ENCODE measurements at places on chromosomes 2 and 18.

DNA sequence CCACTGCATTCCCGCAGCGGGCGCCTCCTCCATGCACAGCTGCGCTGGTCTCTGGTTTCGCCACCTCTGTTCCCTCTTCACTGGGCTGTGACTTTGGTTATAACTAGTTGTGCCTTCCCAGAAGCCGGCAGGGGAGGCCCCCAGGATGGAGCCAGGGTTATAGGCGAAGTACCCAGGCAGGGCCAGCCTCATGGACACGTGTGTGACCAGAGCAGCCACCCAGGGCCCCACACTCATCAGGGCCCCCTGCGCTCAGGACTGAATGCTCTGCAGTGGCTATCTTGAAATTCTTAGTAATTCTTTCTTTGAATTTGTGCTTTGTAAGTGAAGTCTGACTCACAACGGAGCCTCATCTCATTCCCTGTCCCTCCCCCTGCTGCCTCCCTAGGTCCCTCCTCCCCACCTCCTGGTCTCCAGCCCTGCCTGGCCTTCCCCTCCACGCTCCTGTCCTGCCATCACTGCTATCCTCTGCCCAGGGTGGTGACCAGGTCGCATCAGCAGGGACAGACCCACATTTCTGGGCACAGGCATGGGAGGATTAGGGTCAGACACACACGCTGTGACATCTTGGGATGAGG lies 38.1 kb upstream of the LBH start:
- no peak for DNase-seq

DNA sequence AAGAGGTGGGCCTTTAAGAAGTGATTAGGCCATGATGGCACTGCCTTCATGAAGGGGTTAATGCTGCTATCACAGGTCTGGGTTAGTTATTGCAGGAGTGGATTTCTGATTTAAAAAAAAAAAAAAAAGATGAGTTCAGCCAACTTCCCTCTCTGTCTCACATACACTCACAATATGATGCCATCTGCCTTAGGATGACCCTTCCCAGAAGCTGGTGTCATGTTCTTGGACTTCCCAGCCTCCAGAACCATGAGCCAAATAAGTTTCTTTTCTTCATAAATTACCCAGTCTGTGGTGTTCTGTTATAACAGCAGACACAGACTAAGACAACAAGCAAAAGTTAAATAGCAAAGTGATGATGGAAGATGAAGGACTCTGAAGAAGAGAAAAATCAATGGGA lies 179.7 kb upstream of the ETAA1 start:
- DNase-seq, result no peak

DNA sequence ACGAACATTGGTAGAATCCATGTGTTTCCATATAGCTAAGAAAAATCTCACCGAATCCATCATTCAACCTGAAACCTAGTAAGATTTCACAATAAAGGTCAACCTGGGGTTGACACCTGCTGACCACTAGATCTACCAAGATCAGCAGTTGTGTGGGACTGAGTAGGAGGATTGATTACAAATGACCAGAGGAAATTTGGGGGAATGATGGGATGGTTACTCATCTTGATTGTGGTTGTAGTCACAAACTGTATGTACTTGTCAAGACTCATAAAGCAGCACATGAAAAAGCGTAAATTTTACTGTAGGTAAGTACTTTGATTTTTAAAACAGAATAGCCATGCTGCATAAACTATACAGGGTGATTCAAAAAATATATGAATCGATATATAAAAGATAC lies 14.7 kb downstream of the DAPL1 start:
- no peak for DNase-seq

DNA sequence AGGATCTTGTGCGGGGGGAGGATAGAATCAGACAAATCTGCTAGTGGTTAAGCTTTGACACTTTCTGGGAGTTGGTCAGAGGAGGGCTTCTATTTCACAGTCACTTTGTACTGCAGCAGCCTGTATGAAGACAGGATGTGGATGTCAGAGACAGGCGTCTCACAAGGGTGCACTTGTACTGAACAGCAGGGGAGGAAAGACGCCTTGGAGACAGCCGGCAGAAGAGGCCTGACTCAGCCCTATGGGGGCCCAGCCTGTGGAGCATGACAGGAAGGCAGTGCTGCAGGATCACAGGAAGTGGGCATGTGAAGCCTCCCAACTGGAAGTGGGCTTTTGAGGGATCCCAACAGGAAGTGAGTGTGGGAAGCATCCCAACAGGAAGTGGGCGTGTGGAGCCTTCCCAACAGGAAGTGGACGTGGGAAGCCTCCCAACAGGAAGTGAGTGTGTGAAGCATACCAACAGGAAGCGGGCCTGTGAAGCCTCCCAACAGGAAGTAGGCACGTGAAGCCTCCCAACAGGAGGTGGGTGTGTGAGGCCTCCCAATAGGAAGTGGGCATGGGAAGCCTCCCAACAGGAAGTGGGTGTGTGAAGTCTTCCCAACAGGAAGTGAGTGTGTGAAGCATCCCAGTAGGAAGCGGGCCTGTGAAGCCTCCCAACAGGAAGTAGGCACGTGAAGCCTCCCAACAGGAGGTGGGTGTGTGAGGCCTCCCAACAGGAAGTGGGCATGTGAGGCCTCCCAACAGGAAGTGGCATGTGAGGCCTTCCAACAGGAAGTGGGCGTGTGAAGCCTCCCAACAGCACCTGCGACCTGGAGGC lies 212.3 kb downstream of the SNTG2 start:
- DNase-seq, result no peak

DNA sequence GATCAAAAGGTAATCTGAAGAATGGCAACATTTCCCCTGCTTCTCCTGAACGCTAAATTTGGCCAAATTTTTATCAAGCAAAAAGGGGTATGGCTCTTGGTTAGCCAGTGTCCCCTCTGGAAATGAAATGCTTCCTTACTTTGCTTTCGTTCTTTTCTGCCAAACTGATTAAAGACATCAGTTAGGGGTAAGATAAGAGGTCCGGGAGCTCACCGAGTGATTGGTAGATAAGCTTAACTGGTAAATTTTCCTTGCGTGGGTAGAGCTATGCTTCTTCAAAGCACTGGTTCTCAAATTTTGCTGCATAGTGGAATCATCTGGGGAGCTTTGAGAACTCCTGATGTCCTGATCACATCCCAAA lies 62.7 kb upstream of the MAPRE2 start:
- DNase-seq, result no peak

- DNase-seq, result no peak
These were observed 111.6 kb upstream of the LTBP1 start for GRCh38 chr2:32835148-32835547.

DNA sequence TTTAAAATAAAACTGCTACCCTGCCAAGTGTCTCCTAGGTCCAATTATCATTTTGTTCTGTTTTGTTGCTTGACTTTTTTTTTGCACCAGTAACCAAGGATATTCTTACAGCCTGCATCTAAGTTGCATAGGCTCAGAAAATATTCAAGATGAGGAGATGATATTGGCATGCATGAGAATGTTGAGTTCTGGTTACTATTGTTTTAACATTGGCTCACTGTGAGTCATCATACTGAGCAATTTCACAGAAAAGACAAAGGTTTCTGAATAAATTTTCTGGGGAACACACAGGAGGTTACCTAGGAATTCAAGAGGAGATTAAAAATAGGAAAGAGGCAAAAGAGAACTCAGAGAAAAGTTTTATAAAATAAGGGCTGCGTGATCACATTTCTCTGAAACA lies 84.8 kb upstream of the POU3F3 start:
- no peak for DNase-seq

DNA sequence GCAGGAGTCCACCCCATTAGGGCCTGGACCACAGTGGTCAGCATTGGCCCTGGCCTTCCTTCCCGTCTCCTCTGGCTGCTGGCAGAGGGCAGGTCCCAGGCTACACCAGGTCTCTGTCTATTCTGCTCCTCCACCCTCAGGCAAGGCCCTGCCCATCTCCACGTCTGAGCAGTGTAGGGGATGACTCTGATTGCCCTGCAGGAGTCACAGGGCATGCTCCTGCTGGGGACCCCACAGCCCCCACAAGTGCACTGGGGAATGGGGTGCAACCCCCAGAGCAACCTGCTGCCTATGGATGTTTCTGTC lies 40.0 kb downstream of the STK25 start:
- no peak for DNase-seq

DNA sequence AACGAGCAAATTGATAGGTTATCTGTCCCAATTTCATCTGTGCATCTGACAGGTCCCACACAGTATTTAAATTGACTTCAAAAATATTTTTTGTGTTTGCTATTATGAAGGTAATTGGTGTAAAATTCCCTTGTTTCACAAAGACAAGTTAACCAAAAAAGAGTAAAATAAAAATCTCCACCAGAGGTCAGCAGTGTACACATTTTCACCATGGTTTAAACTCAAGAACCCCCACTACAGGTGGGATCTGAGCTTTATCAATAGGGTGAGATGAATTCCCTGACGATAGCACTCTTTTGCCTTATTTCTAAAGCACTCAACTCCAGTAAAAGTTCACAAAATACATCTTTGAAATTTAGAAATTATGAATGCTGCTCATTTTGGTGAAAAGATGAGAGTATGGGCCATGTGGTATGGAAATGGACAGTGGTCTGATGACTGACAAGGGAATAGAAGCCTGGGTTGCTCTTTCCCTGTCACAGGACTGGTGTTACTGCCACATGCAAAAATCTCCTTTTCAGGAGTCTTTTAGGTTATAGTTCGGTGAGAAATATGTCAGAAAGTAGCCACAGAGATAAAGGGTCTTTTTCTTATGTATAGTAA lies 68.0 kb downstream of the SERPINB8 start:
- no peak for DNase-seq

DNA sequence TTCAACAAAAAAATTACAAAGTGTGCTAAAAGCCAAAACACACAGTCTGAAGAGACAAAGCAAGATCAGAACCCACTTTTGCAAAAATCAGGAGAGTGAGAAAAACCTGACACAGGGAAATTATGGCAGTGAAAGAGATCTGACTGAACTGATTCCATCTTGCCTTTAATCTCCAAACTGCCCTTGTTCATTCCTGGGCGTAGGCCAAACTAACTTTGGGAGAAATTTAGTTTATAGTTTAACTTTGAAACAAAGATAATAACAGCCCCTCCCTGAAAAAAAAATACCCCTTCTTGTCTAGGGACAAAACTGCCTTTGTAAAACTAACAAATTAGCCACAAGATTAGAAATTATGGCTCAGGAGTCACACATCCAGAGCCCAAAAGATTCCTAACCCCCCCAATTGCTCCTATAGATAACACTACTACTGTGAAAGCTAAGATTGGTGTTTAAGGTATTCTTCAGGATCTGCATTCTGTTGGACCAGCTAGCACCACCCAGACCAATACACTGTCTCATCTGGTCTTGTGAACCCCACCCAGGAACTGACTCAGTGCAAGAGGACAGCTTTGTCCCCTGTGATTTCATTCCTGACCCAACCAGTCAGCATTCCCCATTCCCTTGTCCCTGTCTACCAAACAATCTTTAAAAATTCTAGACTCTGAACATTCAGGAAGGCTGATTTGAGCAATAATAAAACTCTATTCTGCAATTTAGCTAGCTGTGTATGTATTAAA lies 226.1 kb upstream of the SH3BP4 start:
- DNase-seq, result no peak

GRCh38 chr2:111698089-111698488 lies 185.9 kb downstream of the ANAPC1 start:
- DNase-seq, result no peak

DNA sequence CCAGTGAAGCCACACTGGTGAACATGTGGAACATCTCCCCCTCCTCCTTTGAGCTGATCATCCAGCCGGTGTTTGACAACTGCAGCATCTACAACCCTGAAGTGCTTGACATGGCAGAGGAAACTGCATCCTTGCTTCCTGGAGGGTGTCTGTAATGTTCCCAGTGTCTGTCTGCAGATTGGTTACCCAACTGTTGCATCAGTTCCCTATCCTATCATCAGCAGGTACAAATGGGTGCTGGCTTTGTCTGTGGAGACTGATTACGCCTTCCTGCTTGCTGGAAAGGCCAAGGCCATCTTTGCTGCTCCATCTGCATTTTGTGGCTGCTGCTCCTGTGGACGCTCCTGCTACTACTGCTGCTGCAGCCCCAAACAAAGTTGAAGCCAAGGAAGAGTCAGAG lies 83.5 kb downstream of the SKA1 start:
- no peak for DNase-seq

DNA sequence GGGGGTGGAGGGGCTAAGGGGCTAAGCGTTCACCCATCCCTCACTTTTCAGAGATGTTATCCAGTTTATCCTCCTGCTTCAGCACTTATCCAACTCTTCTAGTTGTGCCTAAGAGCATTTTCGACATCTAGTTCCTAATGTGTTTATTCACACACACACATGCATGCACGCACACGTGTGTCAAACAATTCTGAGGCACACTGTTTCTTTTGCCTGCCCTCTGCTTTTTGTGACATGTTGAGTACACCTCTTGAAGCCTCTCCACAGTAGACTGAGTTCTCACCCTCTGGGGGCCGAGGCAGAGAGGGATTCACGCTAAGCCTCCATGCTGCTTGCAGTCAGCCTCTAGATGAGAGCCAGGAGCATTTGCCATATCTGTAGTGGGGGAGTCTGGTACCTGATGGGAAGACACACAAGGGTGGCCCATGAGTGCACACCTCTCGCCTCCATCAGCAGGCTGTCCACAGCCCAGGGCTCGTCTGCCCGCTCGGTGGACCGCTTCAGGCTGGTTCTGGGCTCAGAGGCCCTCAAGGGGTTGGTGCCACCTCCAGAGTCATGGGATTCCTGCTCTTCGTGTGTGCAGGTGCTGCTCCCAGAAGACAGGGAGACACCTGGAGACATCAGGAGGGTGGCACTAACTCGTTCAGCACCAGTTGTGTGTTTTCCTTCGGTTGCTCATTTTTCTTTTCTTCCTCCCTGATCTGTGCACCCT lies 11.9 kb downstream of the TWIST2 start:
- DNase-seq, result no peak

GRCh38 chr2:36329251-36329650 lies 26.3 kb upstream of the CRIM1 start:
- DNase-seq, result no peak

DNA sequence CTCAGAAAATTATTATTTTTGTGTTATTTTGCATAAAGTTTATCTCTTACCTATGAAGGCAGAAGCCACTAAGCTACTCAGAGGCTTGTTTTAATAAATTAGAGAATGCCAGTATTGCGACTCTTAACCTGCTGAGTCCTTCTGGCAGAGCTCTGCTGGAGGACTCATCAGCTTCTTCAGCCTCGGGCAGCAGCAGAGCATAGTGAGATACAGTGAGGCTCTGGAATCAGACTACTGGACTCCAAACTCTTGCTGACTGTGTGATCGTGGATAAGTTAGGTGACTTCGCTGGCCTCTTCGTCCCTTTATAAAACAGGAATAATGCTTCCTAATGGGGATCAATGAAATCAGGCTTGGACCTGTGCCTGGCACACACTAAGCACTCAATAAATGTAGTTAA lies 1.7 kb downstream of the PTRHD1 start:
- no peak for DNase-seq

DNA sequence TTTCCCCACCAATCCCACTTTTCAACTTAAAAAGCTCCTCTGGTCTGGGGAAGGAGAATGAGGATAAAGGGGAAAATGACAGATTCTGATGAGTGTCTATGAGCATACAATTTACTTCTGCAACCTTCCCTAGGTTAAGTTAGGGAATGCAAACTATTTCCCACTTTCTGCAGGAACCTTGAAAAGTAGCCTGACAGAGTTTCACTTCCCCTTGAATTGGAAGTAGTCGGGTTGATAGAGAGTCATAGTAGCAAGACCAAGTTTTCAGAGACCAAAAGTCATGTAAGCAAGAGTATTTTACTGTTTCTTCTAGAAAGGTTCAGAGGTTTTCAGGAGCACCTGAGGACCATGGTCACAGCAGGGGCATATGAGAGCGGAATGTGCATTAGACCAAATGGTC lies 815.1 kb downstream of the CPS1 start:
- DNase-seq, result no peak

- no peak for DNase-seq
These were observed 77.6 kb downstream of the AFF3 start for GRCh38 chr2:100064592-100065428.

- DNase-seq, result no peak
These were observed 883 bp downstream of the SMCHD1 start for GRCh38 chr18:2656237-2656980.

All from type B pancreatic cell (in vitro differentiated cells).